Activated CD4-positive, alpha-beta T cell treated with anti-CD3 and anti-CD28 coated beads for 36 hours (primary cell): ENCODE measurements at places on chromosomes 6 and 20. TPM values are rescaled to one million over a fixed set of nuclear protein-coding genes. Genes with fewer than 3 reads are reported as not detected.

DNA sequence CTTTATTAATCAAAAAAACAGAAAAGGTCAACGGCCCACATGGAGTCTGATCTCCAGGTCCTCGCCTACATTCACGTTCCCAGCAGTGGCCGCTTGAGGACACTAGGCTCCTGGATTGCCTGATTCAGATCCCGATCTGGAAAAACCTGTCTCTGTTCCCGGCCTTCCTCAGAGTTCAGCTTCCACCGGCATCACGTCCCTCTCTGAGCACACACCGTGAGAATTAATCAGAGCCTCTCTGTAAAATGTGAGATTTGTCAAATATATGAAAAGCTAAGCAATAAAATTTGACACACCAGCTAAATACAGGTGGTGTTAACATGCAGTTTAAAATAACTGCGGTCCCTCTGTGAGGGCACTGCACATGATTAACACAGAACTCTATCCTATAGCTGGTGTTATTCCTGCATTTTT lies 122.8 kb upstream of the COL21A1 start:
- no peak for DNase-seq

GRCh38 chr6:41228616-41229015 lies 467 bp downstream of the TREML4 start:
- no peak for DNase-seq

The FAM162B gene
- total RNA-seq = not detected

The RBM24 gene
- not detected for total RNA-seq

GRCh38 chr6:35809809-35810208 lies 4.7 kb downstream of the LHFPL5 start:
- DNase-seq = no peak
